ENCODE measurements at places on chromosomes 2 and 18.

DNA sequence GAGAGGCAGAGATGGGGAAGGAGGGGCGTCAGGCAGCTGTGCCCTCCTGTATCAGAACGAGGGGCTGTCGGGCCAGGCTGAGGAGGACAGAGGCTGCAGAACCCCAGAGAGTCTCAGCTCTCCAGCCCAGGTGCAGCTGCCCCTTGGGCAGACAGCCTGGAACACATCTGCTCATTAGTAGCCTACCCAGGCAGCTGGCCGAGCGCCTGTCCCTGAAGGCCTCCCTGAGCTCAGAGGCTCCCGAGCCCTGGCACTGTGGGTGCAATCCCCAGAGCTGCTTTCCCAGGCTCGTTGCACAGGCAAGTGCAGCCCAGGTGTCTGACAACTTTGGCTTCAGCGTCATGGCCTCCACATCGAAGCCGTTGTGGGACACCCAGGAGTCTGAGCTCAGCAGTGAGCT, 13.1 kb upstream of the TMEM185B start:
- no peak for DNase-seq

DNA sequence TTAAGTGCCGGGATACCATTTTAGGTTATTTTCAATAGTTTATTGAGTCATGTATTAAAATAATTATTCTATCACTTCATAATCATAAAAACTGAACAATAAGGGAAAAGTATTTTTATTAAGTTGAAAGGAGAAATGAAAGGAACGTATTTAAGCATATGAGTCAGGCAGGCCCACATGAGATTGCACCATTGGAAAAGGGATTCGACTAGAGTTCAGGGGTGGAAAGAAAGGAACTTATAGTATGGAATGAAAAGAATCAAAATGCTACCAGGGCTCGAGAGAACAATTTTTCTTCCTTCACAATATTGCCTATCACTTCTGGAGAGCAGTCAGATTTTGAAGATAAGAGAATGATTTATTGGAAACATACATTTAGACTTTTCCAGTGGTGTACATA, 516.5 kb upstream of the NETO1 start:
- DNase-seq: no peak

GRCh38 chr18:11149441-11150270, at the start of gene PIEZO2:
PIEZO2 (minus strand) TSS chr18:11149569; CDS start chr18:11148588, 981 bp downstream.
- DNase-seq: peak; percentile 38

DNA sequence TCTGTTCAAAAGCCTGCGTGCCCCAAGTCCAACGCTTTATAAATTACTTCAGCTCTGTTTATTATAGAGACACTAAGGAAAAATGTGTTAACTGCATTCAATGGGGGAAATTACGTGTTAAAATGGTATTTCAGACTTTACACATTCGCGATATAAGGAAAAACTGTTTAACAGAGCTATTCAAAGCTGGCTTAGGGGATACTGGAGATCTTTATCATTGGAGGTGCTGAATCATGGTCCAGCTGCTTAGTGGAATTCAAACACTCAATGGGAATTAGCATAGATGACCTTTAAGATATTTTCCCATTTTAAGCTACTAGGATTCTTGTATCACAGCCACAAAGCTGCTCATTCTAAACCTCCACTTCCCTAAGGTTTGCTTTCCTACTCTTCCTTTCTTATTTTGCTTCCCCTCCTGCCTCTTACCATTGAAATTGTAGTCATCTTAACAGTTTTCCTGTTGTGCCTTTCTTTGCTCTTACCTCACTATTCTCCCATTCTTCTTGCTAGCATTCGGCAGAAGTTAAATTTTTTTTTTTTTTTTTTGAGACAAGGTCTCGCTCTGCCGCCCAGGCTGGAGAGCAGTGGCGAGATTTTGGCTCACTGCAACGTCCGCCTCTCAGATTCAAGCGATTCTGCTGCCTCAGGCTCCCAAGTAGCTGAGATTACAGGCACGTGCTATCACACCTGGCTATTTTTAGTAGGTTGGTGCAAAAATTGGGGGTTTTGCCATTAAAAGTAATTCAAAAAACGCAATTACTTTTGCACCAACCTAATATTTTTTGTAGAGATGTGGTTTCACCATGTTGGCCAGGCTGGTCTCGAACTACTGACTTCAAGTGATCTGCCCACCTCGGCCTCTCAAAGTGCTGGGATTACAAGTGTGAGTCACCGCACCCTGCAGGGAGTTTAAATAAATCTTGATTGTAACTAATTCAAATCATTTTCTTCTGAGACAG, 6.5 kb downstream of the SULT6B1 start:
- DNase-seq: no peak

DNA sequence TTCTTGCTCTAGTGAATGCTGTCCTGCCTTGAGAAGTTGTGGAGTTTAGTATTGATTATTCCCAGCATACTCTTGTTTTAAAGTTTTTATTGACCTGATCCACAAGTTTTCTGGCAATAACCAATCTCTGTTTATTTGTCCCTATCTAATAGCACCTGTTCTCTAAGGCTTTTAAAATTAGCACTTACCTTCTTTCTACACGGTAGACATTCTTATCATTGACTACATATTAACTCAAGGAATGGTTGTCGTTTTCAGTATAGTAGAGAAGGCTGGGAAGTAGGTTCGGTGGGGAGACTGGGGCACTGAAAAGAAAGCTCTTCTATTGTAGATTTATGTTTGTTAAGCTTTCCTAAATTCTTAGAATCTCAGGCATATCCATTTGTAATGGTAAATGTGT, 726.0 kb downstream of the DPP10 start:
- no peak for DNase-seq

DNA sequence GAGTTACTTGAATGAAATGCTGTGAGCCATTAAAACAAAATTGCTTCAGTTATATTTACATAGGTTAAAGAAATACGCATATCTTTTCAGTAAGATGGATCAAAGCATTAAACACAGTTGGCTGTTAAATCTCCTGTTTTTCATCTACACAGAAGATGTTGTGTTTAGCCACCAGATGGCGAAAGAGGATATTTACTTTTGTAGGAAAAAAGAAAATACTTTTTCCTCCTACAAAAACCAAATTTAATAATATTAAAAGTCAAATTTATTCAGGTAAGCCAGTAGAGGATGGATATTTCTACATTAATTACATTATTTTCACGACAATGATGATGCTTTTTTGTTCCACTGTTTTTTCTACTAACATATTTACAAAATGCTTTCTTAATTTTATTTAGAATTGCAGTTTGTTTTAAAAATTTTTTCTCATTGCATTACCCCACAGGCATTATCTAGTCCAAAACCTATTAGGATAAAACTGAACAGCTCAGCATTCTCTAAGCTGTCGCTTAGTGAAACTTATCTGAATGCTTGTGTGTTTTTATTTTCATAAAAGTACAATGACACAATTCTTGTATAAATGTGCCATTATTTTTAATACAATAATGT, 173.7 kb downstream of the ASXL3 start:
- no peak for DNase-seq

GRCh38 chr2:240791821-240792628, 28.0 kb downstream of the KIF1A start:
- no peak for DNase-seq

GRCh38 chr18:46677611-46678010, 20.6 kb upstream of the LOXHD1 start:
- no peak for DNase-seq

- peak; percentile 73 for DNase-seq
Observed at GRCh38 chr2:60926741-60927552, 45.6 kb downstream of the REL start.

GRCh38 chr2:170996316-170996715, 67.3 kb downstream of the GORASP2 start:
- DNase-seq: no peak

DNA sequence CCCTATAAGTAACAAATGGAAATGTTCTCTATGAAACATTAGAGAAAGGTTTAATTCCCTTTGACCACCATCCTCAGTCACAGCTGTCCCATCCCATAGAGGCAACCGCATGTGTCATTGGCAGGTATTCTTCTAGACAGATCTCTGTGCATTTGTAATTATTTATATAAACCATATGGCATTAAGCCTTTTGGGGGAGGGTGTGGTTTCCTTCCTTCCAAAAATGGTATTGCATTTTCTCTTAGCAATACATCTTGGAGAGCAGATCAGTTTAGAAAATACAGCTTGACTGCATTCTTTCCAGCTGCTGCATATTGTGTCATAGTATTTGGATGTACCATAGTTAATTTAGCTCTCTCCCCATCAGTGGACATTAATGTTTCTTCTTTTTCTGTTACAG, 57.7 kb downstream of the LCLAT1 start:
- peak; percentile 16 for DNase-seq

DNA sequence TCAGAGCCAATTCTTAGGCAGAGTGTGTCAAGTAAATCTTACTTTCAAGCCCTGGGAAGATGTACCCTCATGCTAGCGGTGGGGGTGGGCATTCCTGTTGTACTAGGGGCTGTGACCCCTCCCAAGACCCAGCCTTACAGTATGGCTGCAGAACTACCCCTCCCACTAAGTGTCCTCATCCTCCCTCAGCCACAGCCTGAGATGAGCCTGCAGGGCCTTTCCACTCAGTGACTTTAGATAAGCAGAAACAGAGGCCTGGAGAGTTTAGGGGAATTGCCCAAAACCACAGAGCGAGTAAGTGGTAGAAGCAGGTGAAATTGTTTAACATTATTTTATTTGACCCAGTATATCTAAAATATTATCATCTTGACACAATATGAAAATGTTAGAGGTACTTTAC, 36.6 kb downstream of the TTC32 start:
- no peak for DNase-seq

GRCh38 chr2:31865215-31865614, 145.6 kb downstream of the MEMO1 start:
- DNase-seq: no peak

DNA sequence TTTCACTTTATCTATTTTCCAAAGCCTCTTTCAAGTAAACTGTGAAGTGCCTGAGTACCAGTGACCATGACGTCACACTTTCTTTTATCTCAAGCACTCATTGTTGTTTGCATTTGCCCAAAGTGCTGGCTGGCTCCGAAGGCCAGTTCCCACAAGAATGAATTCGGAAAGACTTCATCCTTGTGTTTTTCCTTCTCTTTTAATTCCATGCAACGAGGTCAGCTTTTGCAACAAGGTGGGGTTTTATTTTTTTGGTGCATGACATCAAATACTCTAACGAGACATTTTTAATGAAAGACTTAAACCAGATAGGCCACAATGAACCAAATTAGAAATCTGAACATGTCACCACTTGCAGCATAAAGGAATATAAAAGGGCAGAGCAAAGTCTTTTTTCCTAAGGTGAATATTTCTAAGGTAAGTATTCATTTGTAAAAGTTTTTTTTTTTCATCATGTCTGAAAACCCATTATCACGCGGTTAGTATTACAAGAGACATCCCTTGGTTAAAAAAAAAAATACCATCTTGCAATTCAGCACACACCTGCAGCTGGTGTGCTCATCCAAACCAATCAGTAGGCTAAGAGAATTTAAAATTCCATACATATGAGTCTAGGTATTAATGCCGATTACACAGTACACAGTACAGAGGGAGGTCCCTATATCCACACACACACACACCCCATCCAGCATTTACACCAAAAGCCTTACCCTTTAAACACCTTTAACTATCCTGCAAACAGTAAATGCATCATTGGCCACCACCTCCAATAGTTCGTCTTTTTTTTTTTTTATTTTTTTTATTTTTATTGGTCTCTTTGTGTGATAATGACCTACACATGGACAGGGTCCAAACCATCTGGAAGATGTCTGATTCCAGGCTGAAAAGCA, 2.3 kb downstream of the ARL4C start:
- DNase-seq: no peak

GRCh38 chr18:61159246-61159645, 174.0 kb upstream of the CDH20 start:
- no peak for DNase-seq

DNA sequence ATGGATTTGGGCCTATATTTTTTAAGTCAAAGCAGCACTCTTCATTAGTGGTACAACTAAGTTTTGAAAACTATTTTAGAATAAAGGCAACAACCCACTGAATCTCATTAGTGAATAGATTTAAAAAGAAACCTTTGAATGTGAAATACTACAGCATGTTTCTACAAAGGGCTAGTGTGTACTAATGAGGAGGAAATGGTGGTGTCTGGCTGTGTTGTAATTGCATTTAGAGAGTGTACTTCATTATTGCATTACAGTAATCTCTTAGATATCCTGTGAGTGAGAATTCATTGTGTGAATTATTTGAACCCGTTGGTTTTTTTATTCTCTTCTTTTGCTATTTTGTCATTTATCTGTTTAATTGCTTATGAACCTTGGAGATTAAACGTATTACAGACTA, 575.4 kb upstream of the FAM98A start:
- no peak for DNase-seq

DNA sequence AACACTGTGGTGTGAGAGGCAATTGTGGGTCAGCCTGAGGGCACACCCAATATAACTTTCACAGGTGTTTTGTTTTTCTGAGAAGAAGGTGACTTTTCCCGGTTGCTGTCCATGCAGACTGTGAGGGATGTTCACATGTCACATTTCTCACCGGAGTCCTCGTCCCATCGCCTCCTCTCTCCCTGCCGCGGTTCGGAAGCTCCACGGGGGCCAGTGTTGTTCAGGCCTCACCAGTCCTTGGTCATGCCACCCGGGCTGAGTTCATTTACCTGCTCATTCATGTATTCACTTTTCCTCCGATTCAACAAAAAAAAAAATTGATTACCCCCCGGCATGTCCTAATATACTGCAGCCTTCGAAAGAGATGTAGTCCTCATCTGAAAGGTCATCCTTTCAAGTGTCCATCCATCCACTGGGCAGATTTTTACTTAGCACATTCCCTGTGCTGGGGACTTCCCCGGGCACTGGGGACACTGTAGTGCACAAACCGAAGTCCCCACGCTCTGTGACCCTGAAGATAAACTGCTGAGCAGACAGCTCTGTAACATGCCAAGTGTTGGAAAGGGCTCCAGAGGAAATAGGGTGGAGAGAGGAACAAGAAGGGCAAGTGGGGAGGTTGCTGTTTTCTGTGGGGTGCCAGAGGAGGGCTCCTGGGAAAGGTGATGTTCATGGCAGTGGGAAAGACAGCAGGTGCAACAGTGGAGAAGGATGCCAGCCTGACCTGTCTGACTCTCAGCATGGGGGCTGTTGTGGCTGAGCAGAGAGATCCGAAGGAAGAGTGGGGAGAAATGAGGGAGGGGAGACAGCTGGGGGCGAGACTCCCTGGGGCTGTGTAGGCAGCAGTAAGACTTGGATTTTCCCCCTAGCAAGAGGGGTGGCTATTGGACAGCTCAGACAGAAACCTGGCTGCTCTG, 22.4 kb downstream of the LRRFIP1 start:
- DNase-seq: no peak

- DNase-seq: no peak
Observed at GRCh38 chr2:75367401-75367800, 168.1 kb upstream of the TACR1 start.

DNA sequence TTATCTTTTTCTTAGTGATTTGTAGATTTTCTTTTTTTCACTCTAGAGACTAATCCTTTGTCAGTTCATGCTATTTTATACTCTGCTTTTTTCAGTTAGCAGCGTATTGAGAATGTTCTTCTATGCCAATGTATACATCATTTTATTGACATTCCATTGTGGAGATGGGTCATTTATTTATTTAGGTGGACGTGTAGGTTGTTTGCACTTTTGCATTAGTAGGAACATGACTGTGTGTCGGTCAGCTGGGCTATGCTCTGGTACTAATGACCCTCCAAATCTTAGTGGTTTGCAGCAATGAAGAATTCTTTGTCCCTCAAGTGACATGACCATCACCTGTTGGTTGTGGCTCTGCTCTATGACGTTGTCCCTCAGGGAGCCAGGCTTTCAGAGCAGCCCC, 33.6 kb downstream of the HPCAL1 start:
- DNase-seq: no peak
